Suppressor macrophage treated with lipopolysaccharide for 4 hours (primary cell): ENCODE measurements at places on chromosomes 4 and X.

DNA sequence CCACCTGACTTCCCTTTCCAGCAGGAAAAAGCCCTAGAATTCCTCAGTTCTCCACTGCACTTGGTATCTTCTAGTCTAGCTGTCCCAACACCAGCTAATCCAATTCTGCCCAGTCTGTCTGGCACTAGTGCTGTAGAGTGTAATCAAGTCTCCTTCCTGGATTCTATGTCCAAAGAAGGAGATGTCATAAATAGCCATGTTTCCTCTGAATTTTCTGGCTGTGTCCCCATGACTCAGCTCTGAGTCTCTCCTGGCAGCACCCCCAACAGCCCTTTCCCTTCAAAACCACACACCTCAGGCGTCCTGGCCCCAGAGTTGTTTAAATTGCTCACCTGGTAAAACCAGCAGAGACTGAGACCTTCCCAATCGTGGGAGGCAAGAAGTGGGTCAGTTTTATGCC is 197.2 kb downstream of the GRXCR1 start:
- no peak for DNase-seq

- no peak for DNase-seq
These were observed 278.8 kb upstream of the RPS6KA3 start for GRCh38 chrX:20545538-20545937.

DNA sequence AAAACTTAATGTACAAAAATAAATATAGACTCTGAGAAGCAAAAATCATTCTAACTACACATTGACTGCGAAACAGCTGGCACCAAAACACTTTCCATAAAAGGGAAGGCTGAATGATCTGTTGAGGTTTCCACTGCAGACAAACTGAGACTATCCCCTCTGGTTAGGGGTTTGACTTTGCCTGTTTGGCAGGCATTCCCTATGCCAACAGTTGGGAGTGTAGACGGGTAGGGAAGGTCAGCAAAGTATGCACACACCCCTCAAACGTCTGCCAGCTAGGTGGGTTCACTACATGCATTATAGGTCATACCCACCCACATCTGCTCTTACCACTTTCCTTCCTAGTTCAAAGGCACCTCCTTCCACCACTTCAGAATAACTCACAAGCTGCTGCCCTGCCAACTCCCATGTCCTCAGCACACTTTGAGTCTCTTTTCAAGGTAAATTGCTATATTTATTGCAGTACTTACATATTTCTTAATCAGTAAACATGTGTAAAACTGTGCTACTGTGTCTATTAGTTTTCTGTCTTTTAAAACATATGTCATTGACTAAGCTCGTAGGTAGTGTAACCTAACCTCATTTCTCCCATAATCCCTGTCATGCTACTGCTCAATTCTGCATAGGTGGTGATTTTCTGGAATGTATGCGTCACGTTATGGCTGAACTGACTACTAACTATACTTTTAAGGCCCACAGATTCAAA is 12.4 kb downstream of the CTSO start:
- no peak for DNase-seq

DNA sequence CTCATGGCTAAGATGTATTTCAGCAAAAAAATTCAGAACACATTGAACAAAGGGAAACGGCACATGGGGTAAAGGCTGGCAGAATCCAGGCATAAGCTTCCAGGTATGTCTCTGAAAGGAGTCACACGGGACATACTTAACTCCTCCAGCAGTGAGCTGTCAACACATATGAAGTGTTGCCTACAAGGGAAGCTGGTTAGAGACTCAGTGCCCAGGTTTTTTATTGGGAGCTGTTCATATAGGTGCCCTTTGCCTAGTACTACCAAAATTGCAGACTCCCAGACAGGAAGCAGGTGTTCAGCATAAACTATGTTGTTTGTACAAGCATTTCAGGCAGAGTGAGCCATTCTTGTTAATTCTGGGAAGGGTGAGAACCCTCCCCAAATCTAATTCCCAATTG is 77.4 kb upstream of the PUDP start:
- DNase-seq, result no peak

DNA sequence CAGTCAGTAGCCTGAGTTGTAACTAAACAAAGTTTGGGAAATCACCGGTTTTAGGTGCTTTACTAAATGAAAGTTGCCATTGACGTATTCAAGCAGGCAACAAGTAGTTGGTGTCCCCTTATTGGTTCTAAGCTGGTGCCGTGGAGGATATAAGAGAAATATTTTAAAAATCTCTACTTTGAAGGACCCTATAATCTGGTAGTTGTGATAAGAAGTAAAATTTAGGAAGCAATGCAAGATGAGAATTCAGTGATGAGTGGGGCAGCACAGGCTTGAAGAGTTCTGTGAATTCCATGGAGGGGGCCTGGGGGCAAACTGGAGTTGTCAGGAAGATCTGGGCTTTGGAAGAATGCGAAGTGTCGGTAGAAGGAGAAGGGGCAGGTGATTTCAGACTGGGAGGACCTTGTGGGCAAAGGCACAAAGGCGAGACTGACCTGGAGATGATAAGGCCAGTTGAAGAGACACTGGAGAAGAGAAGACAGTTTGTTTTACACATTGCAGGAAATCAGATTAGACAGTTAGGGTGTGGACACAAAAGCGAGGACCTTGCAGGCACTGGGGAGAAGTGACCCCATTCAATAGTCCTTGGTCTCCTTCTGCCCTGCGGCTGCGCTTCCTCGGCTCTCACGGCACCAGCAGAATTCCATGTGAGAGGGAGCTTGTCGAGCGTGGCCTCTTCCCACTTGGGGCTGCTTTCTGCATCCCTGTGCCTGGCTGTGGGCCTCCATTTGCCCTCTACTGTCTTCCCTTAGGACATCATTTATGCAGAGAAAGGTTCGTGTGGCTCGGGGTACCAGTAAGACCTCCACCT is 1.3 kb downstream of the RHOH start:
- no peak for DNase-seq

DNA sequence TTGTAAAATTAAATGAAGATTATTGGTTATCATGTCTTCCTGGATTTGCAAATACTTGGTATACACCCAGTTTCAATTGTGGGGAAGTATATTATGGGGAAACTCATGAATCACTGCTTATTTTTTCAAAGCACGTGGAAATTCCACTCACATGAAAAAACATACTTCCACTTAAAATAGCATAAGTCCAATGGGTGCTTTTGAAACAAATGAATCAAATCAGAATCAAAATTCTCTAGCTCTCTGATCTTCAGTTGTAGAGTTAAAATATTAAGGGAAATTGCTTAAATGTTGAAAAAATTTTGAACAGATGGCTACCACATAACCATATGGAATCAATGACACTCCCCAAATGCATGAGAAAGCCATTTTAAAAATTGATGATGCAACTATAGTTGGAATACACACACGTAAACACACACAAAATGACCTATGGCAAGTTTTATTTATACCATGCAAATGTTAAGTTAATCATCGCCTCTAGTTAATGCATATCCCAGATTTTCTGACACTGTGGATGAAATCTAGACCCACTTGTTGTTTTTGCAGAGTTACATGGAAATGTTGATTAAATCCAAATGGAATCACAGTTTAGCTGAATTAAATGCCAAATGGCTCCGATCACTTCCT is 93.2 kb downstream of the ARSF start:
- peak; percentile 0 for DNase-seq

- DNase-seq, result no peak
These were observed 84.8 kb downstream of the RTL3 start for GRCh38 chrX:78574306-78574705.

- DNase-seq, result no peak
These were observed 226.3 kb downstream of the PACRGL start for GRCh38 chr4:20926529-20926928.

DNA sequence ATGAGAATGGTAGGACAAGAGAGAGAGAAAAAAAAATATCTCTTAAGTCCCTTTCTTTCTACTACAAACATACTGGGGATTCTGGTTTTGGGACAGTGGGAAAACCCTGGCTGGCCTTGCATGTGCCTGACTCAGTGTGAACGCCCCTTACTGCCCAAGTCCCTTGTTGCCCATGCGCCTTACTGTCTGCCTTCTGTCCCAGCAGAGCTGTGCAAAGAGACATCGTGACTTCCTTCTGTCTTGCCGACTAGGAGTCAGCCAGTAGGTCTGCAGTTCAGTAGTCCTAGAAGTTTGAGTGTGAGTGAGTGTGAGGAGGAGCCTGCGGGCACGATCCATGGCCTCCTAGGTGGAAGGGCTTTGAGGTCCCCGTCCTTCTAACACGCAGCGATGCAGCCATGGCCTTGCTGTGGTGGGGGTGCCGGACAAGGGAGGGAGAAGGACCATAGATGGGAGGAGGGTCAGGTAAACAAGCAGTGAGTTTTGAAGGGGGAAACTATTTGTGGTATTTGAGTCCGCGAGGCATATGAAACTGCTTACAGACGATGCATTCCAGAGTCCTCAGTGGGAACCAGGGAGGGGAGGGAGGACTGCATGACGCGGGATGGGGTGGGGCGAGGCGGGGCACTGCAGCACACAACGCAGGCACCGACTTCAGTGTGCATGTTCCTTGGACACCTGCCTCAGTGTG is at the start of gene XAGE2:
XAGE2 (plus strand) TSS at position 654 of the 688 bp plus-strand sequence. CDS start 994 bp downstream, outside the sequence.
- no peak for DNase-seq

DNA sequence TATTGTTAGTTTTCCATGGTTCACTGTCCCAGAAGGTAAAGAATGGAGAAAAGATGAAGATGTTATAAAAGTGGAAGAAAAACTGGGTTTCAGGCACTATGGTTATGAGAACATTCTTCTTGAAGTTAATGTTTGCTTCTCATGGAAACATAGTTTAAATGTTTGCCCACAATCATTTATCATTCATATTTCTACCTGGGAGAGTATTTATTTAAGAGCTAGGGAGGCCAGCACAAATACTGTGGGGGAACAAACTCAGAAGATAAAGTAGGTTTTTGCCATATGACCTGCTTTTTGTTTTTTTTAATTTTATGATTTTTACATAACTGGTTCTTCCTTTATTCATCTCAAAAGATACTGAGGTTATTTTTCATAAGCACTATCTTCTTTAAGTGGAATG is 96.8 kb downstream of the GC start:
- DNase-seq, result no peak

GRCh38 chrX:18664947-18665346 is 7.0 kb downstream of the RS1 start:
- DNase-seq, result no peak

DNA sequence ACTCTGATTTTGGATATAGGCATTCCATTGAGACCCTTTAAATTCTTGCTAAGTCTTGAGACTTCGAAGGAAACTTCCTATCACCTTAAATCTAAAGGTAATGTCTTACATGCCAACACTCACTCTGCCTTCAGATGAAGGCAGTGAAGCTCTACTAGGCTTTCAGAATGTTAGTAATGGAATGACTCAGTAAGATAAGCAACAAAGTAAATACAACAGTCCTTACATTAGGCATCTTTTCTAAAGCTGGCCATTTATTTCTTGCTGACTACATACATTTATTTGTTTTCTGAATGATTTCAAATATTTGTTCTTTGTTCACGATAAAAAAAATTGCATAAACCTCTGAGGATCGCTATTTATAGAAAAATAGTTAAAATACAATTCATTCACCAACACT is 43.5 kb downstream of the ASIC5 start:
- DNase-seq, result no peak

GRCh38 chr4:169209388-169209883 is 61.3 kb downstream of the SH3RF1 start:
- DNase-seq, result no peak

DNA sequence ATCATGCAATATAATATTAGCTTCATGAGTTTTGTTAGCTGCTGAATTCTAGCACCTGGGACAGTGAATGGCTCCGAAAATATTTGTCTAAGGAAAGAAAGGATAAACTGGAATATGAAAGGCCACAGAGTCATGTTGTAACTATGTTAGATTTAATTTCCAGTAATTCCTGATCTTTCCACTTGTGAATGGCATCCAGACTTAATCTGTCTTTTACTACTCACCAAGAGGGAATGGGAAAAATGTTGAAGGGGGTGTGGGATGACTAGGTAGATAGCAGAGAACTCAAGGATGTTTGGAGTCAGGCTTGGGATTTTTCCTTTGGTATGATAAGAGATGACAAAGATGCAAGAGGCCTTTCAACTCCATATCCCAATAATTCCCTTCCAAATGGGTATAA is 9.4 kb downstream of the ADH6 start:
- DNase-seq, result no peak

DNA sequence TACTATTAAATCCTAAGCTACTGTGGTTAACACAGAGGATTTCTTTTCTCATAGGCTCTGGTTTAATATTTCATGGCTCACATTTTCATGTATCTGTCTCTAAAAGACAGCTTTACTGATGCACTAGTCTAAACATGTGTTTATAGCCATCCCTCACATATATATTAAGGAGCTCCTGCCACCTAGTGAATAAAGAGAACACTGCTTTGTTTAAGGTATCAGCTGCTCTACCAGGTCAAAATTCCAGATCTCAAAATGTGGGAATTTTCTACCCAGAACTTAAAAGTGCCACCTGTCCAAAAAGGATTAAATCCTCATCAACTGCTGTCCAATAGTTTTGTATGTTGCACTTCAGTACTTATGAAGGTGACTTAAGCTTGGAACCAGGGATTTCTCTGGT is 188.5 kb upstream of the TEX13C start:
- DNase-seq, result peak; percentile 0

DNA sequence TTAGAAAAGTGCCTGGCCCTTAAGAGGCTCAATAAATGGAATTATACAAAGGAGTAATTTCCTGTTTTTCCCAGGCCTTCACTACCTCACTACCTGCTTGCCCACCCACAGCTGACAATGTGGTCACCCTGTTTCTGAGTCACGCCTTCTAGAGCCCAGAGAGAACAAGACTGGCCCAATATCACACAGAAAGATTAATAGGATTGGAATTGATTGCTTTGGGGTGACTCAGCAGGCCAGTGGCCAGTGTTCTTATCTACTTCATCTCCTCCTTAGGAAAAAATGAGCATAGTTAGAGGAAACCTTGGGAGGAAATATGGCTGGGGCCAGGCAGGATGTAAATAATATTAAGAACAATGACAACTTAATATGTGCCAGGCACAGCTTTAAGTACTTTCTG is 4.5 kb upstream of the FGF16 start:
- no peak for DNase-seq

DNA sequence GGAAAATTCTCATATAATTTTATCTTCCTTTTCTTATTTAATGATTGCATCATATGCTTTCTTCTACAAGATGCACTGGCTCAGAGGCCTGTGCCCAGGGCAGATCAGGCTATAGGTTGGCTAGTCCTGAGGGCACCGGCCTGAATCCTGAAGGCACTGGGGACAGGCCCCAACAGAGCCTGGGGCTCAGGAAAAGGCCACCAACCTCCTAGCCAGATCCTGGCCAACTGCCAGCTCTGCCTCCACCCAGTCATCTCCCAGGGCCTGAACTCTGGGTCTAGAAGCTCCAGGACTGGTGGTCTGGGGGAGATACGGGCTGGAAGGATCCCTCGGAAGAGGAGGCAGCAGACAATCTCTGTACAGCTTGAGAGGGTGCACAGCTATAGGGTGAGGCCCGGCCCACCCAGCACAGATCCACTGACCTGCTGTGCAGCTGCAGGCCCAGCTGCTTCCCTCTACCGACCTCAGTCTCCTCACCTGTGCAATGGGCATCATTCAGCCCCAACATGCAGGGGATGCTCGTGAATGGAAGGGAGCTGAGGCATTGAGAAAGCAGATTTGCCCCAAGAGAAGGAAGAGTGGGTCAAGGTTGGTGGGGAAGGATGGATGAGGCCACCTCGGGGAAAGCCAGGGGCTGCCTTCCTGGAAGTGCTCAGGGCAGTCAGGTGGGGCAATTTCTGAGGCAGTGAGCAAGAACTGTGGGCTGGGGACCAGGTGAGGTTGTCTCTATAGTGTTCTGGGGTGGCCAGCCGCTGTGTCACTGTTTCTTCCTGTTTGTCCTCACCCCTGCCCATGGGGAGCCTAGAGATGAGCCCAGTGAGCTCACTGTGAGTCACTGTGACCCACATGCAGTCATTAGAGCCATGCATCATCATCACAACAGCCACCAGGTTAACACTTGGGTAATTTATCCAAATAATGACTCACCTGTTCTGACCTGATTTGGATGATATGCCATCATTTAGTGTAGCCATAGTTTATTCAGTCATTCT is 22.4 kb upstream of the XAGE2 start:
- peak; percentile 1 for DNase-seq
